ENCODE measurements at places on chromosomes 7 and 10. TPM values are rescaled to one million over a fixed set of nuclear protein-coding genes. Genes with fewer than 3 reads are reported as not detected.

- DNase-seq = no peak
Measured at GRCh38 chr7:113945018-113945938, 26.5 kb upstream of the PPP1R3A start.

DNA sequence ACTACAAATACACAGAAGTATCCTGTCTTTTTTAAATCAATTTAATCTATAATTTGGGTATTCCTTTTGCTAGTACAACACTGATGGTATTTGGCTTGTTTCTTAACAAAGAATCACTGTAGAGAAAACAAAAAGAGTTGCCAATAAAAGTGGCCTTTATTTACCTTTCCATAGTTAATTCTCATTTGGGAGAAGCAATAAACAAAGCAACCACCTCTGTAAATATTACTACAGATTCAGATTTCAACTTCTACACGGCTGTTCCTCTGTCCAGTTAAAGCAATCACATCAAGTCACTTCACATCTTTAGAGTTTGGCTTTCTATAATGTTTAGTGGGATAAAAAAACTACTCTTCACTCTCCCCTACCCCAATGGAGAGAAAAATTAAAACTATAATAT, 34.4 kb downstream of the ERCC6 start:
- DNase-seq = no peak

GRCh38 chr10:6507311-6507710, 72.8 kb downstream of the PRKCQ start:
- no peak for DNase-seq

Gene SUFU
- 25.5 TPM for total RNA-seq

DNA sequence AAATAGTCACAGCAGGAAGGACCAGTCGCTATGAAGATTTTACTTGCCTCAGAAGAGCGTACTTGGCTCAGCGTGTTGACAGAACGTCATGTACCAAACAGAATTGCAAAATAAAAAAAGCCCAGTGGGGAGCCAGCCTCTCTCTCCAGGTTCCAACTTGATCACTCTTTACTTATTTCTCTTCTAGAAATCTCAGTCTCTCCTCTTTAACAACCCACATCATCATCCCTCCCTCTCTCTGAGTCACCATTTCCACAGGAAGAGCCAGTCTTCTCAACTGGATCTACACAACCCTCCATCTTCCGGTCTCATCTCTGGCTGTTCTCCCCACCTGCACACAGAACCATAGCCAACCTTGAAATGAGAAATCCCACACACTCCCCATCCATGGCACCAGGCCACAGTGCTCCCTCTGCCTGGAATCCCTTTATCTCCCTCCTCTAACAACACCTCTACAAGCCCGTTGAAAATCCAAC, 718.3 kb downstream of the GRID1 start:
- no peak for DNase-seq

Gene NUPR2
- total RNA-seq = 2.8 TPM

- no peak for DNase-seq
Measured at GRCh38 chr10:105274556-105275070, 633.5 kb downstream of the SORCS3 start.

- no peak for DNase-seq
Measured at GRCh38 chr10:86163522-86164173, 202.9 kb downstream of the GRID1 start.

Gene CDNF
- total RNA-seq = 3.8 TPM

Gene CYP3A4
- not detected for total RNA-seq

- no peak for DNase-seq
Measured at GRCh38 chr7:34842782-34843181, 184.8 kb downstream of the NPSR1 start.

DNA sequence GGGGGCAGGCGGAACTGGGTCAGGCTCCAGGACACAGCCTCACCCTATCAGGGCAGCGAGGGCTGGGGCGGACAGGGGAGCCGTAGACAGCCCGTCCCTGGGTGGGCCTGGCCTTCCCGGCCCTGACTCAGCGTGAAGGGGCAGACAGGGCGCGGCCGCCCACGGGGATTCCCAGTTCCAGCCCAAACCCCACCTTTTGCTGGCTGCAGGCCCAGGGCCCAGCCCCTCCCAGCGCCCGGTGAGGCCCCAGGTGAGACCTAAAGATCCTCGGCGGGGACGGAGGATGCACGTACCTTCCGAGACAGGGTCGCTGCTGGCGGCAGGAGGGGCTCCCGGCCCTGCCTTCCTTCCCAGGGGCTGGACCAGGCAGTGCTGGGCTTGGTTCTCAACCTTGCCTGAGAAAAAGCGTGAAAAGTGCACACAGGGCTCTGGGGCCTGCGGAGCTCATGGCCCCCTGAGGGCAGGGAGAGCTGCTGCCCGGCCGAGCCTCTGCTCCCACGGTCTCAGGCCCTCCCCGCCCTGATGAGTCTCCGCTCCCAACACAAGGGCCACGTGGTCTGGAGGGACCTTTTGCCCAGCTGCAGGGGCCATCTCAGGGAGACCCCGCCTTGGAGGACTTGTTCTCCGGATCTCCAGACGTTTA, 43.9 kb upstream of the DNAJB6 start:
- peak; percentile 78 for DNase-seq

GRCh38 chr10:109743574-109743973, 179.7 kb downstream of the XPNPEP1 start:
- no peak for DNase-seq

- no peak for DNase-seq
Measured at GRCh38 chr7:25642849-25643248, 414.6 kb upstream of the NPVF start.

Gene C10orf62
- not detected for total RNA-seq

DNA sequence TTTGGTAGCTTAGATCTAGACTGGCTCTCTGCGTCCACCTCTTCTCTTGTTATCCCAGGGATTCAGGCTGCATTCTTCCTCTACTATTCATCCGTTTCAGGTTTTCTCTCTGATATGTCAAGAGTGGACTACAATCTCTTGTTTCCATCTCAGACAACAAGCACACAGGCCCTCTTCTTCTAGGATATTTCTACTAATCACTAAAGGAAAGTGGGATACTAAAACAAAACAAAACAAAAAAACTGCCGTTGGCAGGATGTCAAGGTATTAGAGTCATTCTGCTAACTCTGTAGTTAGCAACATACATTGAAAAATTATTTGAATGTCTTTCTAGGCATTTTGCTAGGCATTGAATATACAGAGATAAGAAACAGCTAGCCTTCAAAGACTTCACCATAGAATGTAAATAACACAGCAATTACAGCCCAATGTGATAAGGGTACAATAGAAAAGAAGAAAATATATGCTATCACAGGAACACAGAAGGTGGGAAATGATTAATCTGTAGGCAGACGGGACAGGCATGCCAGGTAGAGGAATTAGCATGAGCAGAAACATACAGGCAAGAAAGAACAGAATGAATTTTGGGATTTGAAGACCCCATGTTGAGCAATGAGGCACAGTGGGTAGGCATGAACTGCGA, 210.5 kb downstream of the CSTF2T start:
- DNase-seq = no peak

DNA sequence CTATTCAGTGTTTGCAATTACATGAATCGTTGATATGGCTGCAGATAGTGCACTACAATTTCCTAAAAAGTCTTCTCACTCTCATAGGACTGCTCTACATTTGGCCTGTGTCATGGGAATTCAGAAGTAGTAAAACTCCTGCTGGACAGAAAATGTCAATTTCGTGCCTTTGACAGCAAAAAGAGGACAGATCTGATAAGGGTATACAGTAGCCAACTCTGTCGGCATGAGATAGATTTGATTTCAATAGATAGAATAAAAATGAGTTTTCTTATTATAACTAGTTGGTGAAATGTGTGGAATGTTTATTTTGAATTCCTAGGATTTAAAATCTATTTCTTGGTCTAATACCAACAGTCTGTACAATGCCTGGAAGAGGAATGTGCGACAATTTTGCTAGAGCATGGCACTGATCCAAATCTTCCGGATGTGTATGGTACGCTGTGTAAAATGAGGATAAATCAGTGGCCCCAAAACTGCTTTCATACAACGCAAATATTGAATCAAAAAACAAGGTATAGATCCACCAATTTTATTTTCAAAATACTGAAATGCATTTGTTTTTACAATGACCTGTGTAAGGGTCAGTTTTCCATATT, 133.5 kb upstream of the CDK13 start:
- no peak for DNase-seq

Gene COX15
- total RNA-seq = 42.2 TPM
